Liver (tissue), 10 donors: ENCODE measurements at places on chromosomes 2 and 18. TPM values are rescaled to one million over a fixed set of nuclear protein-coding genes. Genes with fewer than 3 reads are reported as not detected.

GRCh38 chr2:222315443-222316121, 16.8 kb upstream of the PAX3 start:
- no peak for DNase-seq

GRCh38 chr2:190503088-190503487, 31.4 kb downstream of the NEMP2 start:
- no peak for DNase-seq

DNA sequence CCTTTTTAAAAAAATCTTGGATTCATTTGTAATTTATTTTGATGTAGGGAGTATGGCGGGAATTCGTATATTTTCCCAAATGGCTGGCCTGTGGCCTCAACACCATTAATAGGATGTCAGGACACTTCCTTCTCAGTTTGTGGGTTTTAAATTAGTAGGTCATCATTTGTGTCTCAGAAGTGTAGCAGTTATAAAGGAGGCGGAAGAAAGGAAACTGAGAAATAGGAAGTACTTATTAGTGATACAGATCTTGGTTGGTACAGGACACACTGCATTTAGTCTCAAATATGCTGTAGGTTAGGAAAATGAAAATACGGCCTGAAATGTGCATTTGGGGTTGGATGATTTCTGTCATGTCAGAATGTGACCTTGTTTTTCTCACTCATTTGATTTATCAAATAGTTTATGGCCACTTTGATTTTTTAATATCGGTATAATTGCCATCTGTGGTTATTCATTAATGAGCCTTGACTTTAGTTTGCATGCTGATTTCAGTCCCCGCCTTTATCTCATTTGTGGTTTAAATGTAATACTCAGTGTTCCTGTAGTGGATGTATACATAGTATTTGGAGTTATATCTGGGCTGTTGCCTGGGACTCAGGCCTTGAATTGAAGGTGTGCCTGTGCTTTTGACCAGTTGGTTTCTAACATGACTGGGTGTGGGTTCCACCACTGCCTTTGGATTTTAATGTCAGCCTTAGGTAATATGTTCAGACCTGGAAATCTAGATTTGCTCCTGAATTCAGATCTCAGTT, 31.4 kb downstream of the ZCCHC2 start:
- DNase-seq = no peak

DNA sequence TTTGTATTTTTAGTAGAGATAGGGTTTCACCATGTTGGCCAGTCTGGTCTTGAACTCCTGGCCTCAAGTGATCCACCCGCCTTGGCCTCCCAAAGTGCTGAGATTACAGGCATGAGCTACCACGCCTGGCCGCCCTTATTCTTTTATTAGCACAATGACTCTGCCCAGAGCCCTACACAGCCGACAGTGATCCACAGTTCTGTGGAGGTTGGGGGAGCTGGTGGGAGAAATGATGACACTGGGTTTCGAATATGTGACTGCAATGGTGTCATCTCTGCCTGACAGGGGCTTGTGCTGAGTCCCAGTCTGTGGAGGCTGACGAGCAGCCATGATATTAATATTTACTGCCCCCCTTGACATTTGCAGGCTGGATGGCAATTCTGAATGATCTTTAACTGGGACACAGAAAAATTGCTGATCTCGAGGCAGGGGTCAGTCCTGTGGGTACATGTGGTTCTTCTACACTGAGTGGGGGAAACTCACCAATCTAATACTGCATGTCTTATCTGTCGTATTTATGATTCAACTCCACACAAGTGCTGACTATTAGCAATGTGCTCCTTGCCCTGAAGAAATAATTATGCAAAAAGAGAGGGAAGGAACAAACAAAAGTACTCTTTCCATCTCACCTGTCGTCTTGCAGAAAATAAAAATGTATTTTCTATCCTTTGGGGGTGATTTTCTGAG, 6.3 kb upstream of the CTAGE1 start:
- DNase-seq = no peak

GRCh38 chr18:48126240-48126639, 195.8 kb upstream of the SMAD2 start:
- no peak for DNase-seq

IL1R1 gene
- polyA plus RNA-seq = 38.2 TPM

LIMS4 gene
- not detected for polyA plus RNA-seq
